ENCODE measurements at places on chromosomes 4 and X. TPM values are rescaled to one million over a fixed set of nuclear protein-coding genes. Genes with fewer than 3 reads are reported as not detected.

SULT1E1 gene
- 410 TPM for polyA plus RNA-seq

UGT2A3 gene
- polyA plus RNA-seq: 86.3 TPM

ADH1A gene
- polyA plus RNA-seq: 0.47 TPM

GRCh38 chr4:33715841-33716395 lies 2528.4 kb downstream of the ARAP2 start:
- no peak for DNase-seq

DNA sequence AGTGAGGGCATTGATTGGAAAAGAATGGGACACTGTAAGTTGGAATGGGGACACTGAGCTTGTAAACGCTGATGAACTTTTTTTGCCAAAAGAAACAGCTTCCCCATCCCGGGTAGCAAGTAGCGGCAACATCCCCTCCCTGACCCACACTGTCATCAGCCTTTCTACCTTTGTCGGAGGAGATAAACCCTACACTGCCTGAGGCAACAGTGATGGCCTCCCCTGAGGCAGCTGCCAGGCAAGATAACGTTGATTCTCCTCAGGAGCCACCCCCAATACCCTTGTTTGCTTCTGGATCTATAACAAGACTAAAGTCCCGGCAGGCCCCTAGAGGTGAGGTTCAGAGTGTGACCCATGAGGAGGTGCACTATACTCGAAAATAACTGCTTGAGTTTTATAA lies 10.3 kb upstream of the RAB33B start:
- no peak for DNase-seq

GRCh38 chr4:2817701-2818350 lies 24.9 kb downstream of the SH3BP2 start:
- DNase-seq: no peak

- no peak for DNase-seq
Observed at GRCh38 chr4:6229671-6230501, 29.5 kb upstream of the JAKMIP1 start.

- DNase-seq: no peak
Observed at GRCh38 chrX:39320165-39320564, 518.9 kb downstream of the MID1IP1 start.

- no peak for DNase-seq
Observed at GRCh38 chr4:185270885-185271284, 61.5 kb downstream of the SNX25 start.

GRCh38 chr4:173446416-173446815 lies 47.5 kb upstream of the SCRG1 start:
- no peak for DNase-seq

GRCh38 chr4:176953021-176953420 lies 160.3 kb upstream of the VEGFC start:
- DNase-seq: no peak

GRCh38 chr4:88439161-88439760 lies 17.7 kb upstream of the HERC5 start:
- no peak for DNase-seq

- DNase-seq: no peak
Observed at GRCh38 chr4:73867783-73868182, 1.4 kb upstream of the CXCL1 start.

DNA sequence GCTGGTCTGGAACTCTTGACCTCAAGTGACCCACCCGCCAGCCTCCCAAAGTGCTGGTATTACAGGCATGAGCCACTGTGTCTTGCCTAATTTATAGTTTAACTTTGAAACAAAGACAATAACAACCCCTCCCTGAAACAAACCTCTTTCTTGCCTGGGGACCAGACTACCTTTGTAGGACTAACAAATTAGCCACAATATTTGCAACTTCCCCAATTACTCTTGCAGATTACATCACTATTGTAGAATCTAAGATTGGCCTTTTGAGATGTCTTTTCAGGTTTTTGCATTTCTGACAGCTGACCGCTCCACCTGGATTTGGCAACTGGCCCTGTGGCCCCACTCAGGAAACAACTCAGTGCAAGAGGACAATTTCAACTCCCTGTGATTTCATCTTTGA lies 84.8 kb downstream of the AKAP4 start:
- no peak for DNase-seq

DNA sequence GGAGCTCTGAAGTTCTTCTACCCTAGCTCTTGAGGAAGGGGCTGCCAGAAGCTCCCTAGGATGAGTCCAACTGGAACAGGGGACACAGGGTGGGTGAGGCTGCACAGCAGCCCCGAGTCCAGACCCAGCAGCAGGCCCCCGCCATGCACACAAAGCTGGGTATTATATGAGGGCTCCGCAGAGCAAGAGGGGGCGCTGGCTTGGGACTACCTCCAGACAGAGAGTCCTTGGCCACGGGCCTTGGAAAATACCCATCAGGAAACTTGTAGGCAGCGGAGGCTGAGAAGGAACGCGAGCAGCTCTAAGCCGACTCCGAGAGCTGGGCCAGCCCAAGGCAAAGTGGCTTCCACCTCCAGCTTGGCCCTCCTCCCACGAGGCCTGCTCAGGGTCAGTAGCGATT lies 8.1 kb downstream of the HCFC1 start:
- DNase-seq: no peak

GRCh38 chr4:77349796-77350195 lies 192.8 kb downstream of the CCNG2 start:
- no peak for DNase-seq

- no peak for DNase-seq
Observed at GRCh38 chr4:17805580-17806155, 4.9 kb downstream of the DCAF16 start.
